Psoas muscle (tissue), 8 donors: ENCODE measurements at places on chromosomes 16 and 17.

GRCh38 chr16:19166500-19166899, 1.5 kb upstream of the SYT17 start:
- DNase-seq, result no peak

- DNase-seq, result no peak
These were observed 33.1 kb upstream of the NF1 start for GRCh38 chr17:31061678-31062077.

DNA sequence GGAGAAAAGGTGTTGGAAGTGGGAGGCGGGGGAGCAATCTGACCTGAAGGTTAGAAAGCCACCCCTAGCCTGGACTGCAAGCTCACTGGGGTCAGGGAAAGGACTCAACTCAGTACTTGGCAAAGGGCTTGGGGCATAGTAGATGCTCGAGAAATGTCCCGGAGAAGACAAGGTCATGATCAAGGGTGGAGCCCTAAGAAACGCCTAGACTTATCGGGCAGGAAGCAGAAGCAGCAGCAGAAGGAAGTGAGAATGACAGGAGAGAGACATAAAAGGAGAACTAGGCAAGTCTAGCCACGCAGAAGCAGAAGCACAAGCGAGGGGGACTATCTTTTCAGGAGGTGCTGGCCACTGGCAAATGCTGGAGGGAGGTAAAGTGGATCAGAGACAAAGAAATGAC, 10.2 kb downstream of the COTL1 start:
- no peak for DNase-seq

- DNase-seq, result no peak
These were observed 13.5 kb downstream of the PSMD7 start for GRCh38 chr16:74309789-74310781.

DNA sequence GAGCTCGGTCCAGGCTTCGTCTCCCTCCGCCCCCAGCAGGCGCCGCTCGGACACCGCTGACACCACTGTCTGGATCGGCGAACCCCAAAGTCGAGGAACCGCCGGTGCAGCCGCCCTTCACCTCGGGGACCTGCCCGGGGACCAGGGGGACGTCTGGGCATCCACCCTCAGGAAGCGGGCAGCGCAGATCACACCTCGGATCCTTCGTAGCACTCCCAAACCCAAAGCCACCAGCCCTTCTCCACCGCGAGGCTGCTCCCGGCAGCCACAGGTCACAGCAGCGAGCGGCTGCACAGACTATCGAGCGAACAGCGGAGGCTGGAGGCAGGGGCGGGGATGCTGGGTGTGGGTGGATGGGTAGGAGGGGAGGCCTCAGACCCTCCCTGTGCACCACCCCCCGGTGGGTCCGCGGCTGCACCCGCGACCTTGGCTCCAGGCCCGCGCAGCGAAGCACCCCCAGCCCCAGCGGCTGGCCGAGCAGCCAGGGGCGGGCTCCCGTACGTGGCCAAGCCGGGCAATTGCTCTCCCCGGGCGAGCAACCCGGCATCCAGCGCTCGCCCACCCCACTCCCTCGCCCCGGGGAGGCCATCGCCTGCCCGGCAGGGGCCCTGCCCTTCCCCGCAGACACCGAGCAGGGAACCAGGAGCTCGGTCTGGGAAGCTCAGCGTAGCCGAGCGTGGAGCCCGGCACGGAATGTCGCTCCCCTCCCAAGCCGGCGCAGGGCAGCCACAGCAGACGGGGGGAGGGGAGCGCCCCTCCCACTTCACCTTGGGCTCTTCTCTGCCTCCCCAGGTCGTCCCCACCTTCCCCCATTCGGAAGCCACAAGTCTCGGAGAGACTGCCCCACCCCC, 1.0 kb downstream of the SDK2 start:
- DNase-seq, result no peak
